ENCODE measurements at places on chromosomes 3 and 15.

- DNase-seq, result no peak
Observed at GRCh38 chr3:72492240-72492639, 356.0 kb downstream of the SHQ1 start.

DNA sequence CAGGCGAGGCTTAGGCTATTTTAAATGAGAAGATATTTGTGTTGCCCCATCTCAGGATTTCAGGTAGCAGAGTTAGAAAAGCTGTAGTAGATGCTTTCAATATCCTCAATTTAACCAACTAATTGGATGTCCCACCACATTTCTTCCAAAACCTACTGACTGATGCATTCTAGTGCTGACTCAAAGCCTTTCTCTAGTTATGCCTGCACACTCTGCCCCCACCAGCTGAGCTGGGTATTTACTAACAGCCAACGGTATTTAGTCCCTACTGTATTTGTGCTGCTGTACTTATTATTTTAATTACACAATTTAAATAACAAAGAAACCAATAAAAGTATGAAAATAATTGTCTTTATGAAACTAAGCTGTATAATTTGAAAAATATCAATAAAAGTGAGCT, 139.5 kb downstream of the OSBPL10 start:
- DNase-seq, result no peak

DNA sequence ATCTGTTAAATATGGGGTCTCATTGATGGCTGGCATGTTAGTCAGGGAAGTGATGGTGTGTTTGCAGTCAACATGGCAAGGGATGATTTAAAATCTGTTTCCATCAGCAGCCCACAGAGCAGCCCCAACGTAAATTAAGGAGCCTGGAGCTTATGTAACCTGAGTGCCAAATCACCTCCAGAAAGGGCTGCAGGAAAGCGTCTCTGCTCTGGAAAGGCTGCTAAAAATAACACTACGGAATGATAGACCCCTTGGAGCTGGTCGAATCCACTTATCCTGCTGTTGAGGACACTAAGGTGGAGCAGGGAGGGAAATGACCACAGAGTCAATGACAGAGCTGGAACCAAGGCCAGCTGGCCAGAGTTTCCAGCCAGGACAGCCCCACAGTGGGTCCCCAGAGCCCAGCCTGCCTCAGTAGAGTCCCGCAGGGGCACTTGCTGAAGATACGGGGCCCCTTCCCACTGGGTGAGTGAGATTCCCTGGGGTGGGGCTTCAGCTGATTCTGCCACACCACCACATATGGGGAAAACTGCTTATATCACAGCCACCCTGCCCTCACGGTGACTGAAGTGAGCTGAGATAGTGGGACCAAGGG, 63.5 kb downstream of the EPHB1 start:
- no peak for DNase-seq

- DNase-seq, result no peak
Observed at GRCh38 chr3:39808467-39809180, 785 bp upstream of the MYRIP start.

GRCh38 chr15:44584162-44584749, 47.3 kb downstream of the EIF3J start:
- peak; percentile 44 for DNase-seq

DNA sequence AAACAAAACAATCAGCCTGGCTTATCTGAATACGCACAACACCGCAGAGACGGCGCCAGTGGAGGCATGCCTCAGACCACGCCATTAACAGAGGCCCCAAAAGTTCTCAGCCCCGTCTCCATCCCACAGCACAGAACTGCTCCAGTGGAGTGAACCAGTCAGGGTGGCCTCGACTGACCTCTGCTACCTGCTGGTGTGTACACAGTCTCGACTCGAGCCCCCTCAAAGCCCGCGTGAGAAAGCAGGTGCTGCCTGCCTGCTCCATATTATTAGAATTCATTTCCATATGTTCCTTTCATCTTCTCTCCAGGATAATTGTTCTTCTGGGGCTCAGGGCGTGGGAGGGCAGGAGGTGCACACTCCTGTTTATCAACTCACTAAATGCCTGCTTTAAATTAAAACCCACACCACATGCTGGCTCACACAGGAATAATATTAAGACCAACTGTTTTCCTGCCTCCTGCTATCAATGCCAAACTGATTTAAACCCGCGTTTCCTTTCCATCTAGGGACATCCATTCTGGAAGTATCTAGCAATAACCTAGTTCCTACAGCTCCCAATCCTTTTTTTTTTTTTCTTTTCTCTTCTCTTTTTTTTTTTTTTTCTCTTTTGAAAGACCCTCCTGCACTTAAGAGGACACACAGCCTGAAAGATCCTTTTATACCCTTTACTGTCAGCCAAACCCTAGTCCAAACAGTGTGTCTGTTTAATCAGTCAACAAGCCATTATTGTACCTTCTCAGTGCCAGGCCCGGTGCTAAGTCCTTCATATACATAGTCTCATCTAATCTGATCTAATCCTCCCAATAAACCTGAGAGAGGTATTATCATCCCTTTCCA, 101.2 kb downstream of the TLE3 start:
- DNase-seq, result no peak

DNA sequence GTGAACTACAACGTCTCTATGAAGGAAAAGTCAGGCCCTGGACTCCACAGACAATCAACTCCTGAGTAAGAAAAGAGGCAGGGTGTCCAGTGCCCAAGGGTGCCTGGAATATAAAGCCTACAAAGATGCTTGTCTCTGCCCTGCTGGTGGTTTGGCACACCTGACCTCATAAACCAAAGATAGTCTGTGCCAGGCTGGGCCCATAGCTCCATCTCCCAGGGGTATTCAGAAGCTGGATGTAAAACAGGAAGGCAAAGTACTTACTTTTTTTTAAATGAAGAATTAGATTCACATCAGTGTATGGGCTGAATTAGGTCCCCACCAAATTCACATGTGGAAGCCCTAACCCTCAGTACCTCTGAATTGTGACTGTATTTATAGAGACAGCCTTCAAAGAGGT, 66.6 kb upstream of the HERC1 start:
- DNase-seq, result no peak

DNA sequence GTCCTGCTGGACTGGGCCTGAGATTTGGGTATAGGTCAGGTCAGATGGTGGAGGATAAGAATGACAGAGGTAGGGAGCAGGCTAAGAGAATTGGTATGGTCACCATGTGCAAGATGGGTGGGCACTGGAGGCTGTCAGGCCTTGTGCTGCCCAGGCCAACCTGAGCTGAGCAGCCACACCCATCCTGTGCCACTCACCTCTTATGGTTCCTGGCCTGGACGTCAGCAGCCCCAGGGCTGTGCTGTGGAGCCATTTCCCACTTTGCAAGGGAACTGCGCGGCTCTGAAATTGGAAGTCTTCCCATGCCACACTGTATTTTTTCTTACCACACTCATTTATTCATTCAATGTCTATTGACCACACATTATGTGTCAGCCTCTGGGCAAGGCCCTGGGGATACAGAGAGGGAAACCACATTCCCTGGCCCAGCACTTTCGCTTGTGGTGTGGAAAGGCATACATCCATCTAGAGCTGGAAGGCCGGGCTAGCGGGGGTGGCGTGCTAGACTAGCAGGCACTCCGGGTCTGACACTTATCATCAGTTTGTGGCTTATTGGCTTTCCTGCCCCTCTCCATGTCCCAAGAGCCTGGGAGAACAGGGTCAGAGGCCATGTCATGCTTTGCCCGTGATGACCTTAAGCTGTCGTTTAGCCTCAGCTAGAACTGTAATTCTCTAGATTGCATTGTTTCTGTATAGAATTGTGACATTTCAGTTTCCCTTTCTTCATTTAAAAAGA, 51.1 kb upstream of the POLG start:
- no peak for DNase-seq

GRCh38 chr3:50470658-50471057, 32.8 kb downstream of the CACNA2D2 start:
- DNase-seq, result no peak

DNA sequence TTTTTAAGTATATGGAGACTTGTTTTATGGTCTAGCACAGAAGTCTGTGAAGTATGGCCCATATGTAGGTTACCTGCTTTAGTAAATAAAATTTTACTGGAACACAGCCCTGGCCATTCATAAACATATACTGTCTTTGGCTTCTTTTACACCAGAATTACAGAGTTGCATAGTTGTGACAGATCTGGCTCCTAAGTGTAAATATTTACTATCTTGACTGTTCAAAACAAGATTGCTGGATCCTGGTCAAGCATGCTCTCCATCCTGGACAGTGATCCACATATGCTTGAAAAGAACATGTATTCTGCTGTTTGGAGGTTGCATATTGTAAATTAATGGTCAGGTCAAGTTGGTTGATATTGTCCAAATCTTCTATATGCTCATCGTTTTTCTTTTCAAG, 57.9 kb downstream of the STT3B start:
- no peak for DNase-seq

DNA sequence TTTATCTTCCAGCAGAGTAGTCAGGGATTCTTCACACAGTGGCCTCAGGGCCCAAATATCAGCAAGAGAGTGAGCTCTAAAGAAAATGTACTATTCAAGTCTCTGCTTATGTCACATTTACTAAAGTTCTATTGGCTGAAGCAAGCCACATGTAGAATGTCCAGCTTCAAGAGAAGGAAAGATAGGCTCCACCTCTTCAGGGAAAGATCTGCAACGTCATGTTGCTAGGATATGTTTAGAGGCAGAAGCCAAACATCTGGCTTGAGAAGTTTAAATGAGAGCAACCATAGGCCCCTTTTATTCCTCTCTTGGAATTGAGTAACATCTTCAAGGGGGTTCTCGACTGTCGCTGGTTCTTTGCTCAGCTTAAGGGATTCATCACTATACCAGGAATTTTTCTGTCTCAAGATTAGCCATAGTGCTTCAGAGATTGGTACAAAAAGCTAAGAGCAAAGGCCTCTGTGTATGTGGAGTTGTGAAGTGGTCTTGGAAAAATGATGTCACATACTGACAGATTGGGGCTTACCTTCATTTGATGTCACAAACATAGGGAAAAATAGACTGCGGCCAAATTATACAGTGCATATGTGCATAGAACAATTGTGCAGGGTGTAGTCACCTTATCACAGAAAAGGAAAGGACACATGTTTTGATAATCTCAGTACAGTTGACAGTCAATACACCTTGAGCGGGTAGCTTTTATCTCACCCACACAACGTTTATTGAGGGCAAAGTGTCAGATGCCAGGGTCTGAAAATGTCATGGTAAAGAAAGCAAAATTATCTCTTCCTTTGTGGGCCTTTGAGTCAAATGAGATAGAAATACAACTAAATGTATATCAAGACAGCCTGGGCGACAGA, 11.3 kb upstream of the THRB start:
- no peak for DNase-seq

- no peak for DNase-seq
Observed at GRCh38 chr3:33355611-33356010, 78.4 kb downstream of the FBXL2 start.

DNA sequence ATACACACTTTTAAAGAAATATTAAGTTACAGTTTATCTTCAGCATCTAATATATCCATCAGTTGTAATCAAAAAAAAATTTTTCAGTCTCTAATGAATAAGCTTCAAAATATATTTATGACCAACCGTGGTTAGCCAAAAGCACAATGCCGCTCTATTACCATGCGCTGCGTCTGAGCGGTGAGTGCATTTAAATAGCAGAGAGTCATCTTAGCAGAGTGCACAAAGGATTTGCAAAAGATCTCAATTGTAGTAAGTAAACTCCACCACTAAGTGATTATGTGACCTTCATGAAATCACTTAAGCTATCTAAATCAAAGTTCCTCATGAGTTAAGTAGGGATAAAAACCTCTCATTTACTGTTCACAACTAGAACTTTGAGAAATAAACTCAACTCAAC, 4.9 kb downstream of the TP63 start:
- DNase-seq, result no peak

DNA sequence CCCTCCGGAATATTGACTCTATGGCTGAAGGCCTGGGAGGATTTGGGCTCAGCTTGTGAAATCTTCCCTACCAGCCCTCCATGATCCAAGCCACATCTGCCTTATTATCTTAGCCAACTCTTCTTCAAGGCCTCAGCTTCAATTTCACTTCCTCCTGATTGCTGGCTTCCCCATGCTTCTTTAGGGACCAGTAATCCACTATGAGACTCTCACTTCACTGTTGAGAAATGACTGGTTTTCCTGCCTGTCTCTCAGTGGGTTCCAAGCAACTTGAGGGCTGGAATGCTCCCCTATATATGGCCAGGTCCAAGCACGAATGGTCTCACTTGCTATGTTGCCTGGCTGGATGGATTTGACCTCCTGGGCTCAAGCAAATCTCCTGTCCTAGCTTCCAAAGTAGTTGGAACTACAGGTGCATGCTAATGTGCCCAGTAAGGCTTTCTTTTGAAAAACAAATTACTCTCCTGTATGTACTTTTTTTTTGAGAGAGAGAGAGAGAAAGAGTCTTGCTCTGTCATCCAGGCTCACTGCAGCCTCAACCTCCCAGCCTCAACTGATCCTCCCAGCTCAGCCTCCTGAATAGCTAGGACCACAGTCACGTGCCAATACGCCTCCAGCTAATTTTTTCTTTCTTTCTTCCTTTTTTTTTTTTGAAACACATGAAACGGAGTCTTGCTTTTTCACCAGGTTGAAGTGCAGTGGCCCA, 7.9 kb upstream of the PIK3CB start:
- DNase-seq, result no peak

- no peak for DNase-seq
Observed at GRCh38 chr15:61070111-61070901, 158.8 kb downstream of the RORA start.

Measured in stimulated activated CD4-positive, alpha-beta T cell treated with anti-CD3 and anti-CD28 coated beads, Interleukin-2, amount 100 ng/mL, for 48 hours (primary cell).